ENCODE measurements at places on chromosomes 4 and X. TPM values are rescaled to one million over a fixed set of nuclear protein-coding genes. Genes with fewer than 3 reads are reported as not detected.

The MAGEA10 gene
- not detected for total RNA-seq

The TCEAL2 gene
- total RNA-seq, result not detected

The ODAPH gene
- total RNA-seq, result 1.9 TPM

The ATP8A1 gene
- total RNA-seq, result 18.7 TPM

The GNRHR gene
- total RNA-seq, result not detected

The PF4V1 gene
- total RNA-seq, result not detected

The VSIG4 gene
- not detected for total RNA-seq

The SYTL5 gene
- not detected for total RNA-seq

The MAGEB10 gene
- not detected for total RNA-seq

The CLTRN gene
- not detected for total RNA-seq

DNA sequence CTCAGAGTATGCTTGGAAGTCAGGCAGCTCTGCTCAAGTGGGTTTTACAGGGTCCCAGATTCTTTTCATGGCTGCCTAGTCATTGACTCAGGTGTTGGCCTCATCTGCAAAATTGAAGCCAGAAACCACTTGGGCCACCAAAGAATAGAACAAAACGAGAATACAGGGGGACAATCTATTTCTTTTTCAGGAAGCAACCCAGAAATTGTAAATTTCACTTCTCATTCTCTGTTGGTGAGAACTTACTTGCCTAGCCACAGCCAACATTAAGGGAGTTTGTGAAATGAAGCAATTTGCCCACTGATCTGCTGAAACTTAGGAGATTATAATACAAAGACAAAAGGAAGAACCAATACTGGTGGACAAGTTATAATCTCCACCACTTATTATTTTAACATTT lies 8.6 kb upstream of the TKTL2 start:
- no peak for DNase-seq

GRCh38 chrX:19075754-19076153 lies 46.5 kb downstream of the ADGRG2 start:
- no peak for DNase-seq

GRCh38 chr4:7431696-7432530 lies 2.8 kb downstream of the PSAPL1 start:
- no peak for DNase-seq

DNA sequence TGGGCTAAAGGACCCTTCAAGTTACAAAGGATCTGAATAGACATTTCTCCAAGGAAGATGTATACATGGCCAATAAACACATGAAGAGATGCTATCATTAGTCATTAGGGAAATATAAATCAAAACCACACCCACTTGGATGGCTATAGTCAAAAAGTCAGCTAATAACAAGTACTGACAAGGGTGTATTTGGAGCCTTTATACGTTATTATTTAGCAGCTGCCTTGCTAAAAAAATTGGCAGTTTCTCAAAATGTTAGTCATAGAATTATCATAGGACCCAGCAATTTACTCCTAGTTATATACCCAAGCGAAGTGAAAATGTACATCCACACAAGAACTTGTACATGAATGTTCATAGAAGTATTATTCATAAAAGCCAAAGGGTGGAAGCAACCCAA lies 112.7 kb upstream of the DUSP21 start:
- no peak for DNase-seq

- no peak for DNase-seq
Measured at GRCh38 chr4:182960228-182960627, 43.0 kb upstream of the DCTD start.

GRCh38 chr4:120901731-120902130 lies 20.8 kb downstream of the PRDM5 start:
- no peak for DNase-seq

GRCh38 chrX:135625995-135626394 lies 87.4 kb upstream of the CT45A1 start:
- DNase-seq, result no peak

- no peak for DNase-seq
Measured at GRCh38 chr4:68630371-68630770, 40.1 kb downstream of the UGT2B15 start.

- DNase-seq, result no peak
Measured at GRCh38 chr4:136581119-136581518, 951.2 kb downstream of the PCDH18 start.

DNA sequence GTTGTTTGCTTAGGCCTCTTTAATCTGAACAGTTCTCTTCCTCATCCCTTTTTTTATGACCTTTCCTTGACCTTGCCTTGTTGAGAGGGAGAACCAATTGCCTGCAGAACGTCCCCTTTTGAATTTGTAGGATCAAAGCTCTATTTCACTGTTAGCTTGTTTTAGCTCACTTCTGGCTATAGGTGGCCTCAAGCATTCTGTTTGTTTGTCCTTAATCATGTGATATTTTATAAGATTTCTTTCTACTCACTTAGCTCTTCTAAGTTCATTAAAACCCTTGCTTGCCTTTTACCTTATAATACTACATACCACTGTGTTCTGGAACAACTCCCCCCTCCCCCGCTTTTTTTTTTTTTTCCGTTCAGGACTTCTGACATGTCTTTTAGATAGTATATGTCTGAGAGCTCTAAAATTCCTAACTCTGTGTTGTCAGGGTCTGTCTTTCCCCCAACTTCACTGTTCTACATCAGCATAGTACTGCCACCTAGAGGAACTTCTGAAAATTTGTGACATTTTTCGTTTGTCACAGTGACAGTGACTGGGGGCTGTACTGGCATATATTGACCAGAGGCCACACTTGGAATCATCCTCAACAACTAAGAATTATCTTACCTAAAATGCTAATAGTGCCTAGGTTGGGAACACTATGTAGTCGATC lies 128.5 kb downstream of the LARP7 start:
- DNase-seq, result no peak

- DNase-seq, result no peak
Measured at GRCh38 chr4:39636531-39637184, 2.0 kb downstream of the SMIM14 start.

DNA sequence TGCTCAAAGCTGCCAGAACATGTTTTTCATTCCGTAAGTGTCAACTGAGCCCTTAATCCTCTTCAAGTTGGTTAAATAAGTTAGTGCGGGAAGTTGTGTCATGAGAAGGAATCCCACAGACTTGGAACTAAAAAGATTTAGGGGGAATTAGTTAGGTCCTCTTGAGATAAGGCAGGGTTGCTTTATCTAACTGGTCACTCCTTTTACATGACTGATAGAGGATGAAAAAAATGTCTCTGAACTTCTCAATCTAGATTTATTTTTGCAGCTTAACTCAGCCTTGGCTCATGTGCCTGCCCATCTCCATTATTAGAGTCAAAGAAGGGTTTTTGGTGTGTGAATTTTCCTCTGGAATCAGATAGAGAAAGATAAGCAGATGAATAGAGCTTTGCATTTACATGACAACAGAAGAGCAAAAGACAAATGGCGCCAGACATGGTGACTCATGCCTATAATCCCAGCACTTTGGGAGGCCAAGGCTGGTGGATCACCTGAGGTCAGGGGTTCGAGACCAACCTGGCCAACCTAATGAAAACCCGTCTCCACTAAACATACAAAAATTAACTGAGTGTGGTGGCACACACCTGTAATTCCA lies 882.9 kb downstream of the RPA4 start:
- no peak for DNase-seq

GRCh38 chrX:102345916-102346315 lies 93.9 kb downstream of the NXF2B start:
- DNase-seq, result peak; percentile 54

- DNase-seq, result no peak
Measured at GRCh38 chr4:74619931-74620702, 174.2 kb downstream of the BTC start.

- no peak for DNase-seq
Measured at GRCh38 chrX:2685886-2686285, 5.2 kb upstream of the CD99 start.

GRCh38 chr4:152451496-152451895 lies 84.4 kb downstream of the FBXW7 start:
- DNase-seq, result no peak
